ENCODE measurements at places on chromosomes 4 and X. TPM values are rescaled to one million over a fixed set of nuclear protein-coding genes. Genes with fewer than 3 reads are reported as not detected.

DNA sequence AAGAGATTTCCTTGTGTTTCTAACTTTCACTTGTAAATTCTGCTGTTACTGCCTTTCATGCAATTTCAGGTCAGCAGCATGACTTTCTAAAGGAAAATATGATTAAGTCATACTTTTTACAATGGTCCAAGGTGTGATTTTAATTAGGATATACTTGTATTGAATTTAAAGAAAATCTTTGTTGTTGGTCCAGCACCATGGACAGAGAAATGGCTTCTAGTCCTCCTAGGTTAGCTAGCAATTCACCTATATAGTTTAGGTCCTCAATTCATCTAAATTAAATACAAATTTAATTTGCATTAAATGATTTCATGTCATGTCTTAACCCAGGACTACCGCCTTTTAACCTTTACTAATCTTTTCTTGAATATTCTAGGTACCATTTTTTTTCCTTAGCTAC, 304.9 kb upstream of the RPS6KA3 start:
- DNase-seq: no peak

DNA sequence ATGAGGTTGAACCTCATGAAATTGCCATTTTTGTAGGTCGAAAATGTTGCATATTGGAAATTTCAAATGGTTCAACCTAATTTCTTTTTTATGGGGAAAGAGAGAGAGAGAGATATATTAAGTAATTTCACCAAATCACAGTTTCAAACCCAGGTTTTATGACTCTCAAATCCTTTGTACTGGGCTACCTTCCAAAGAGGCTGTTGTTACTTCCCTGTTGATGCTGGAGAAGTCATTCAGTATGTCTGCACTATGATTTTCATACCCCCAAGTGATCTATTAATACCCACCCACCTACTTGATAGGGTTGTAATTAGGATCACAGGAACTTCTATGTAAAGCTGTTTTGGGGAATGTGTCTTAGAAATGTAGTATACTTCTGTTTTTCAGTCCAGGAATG, 109.9 kb downstream of the ZNF330 start:
- no peak for DNase-seq

Gene UGT2B10
- total RNA-seq: 290 TPM

DNA sequence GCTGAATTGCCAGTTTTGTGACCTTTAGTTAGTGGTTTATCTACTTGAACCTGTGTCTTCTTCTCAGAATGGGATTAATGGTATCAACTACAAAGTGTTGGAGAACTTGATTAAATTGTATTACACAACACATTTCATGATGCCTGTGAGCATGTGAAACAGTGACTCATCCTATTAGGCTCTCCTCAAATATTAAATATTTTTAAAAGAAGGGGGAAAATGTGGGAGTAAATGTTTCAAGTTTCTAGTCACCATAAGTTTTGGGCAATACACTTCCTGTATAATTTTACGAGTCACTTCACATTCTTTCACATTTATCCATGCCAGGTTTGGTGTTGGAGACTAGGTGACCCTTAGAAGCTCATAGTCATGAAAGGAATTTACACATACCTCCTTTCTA, 147.0 kb downstream of the HS3ST1 start:
- no peak for DNase-seq

All from left lobe of liver (tissue), 2 donors.